ENCODE measurements at places on chromosomes 3 and 15. TPM values are rescaled to one million over a fixed set of nuclear protein-coding genes. Genes with fewer than 3 reads are reported as not detected.

GRCh38 chr3:189630767-189631372, 319 bp upstream of the TP63 start:
- DNase-seq = peak; percentile 18

GRCh38 chr3:191388823-191389222, 58.5 kb upstream of the UTS2B start:
- DNase-seq = no peak

- DNase-seq = no peak
These were observed 407.3 kb downstream of the TBL1XR1 start for GRCh38 chr3:176789947-176790346.

- no peak for DNase-seq
These were observed 363.4 kb downstream of the GAP43 start for GRCh38 chr3:115986555-115987207.

The GOLGA8Q gene
- not detected for total RNA-seq

GRCh38 chr3:197355713-197356112, 57.3 kb upstream of the DLG1 start:
- no peak for DNase-seq

The SLC2A2 gene
- total RNA-seq = not detected

The PLA2G4D gene
- not detected for total RNA-seq

DNA sequence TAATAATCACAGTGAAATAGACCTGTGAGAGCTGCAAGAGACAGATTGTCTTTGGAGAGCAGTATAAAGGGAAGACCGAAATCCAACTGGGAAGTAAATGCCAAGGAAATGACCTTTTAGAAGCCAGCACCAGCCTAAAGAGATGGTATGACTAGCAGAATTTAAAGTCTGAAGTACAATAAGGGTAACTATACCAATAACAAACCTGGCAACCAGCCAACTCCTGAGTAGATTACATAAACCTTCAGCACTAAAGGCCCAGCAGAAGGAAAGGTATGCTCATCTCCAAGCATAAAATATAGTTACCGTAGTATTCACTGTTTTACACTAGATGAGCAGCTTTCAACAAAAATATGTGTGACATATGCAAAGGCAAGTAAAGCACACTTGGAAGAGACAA, 155.1 kb upstream of the SATB1 start:
- DNase-seq = no peak

DNA sequence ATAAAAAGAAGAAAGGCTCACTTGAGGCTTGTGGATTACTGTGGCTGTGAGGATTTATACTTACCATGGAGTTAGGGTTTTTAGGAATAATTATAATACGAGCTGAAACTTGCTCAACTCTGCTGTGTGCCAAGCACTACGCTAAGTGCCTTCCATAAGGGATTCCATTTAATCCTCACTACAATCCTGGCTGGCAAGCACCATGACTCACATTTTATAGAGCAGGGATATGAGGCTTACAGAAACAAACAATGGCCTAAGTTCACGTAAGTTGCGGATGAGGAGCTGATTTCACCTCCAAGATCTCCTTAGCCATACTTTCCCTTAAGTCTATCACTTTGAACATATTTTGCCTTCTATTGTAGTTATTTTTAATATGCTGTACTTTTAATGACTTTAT, 43.9 kb upstream of the ARL8B start:
- DNase-seq = no peak

- no peak for DNase-seq
These were observed 413.3 kb downstream of the NAALADL2 start for GRCh38 chr3:175272392-175272791.

GRCh38 chr3:49880581-49881315, 11.0 kb upstream of the CAMKV start:
- DNase-seq = no peak

DNA sequence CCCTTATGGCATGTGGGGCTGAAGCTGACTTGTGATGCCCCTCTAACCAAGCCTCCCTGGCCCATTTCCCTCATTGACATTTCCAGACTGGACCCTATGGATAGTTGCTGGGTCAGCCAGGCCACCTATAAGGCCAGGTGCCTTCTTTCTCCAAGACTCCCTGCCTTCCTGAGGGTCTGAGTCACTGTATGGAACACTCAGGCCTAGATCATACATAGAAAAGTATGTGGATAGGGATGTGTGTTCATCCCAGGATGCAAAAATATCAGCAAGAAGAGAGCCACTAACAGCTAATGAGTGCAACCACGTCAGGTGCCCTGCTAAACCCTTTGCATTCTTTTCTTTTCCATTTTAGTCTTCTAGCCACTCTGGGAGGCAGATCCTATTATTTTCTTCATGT, 168.4 kb upstream of the WNT5A start:
- DNase-seq = no peak

GRCh38 chr3:151614-152189, 44.9 kb upstream of the CHL1 start:
- no peak for DNase-seq

The GP9 gene
- not detected for total RNA-seq

DNA sequence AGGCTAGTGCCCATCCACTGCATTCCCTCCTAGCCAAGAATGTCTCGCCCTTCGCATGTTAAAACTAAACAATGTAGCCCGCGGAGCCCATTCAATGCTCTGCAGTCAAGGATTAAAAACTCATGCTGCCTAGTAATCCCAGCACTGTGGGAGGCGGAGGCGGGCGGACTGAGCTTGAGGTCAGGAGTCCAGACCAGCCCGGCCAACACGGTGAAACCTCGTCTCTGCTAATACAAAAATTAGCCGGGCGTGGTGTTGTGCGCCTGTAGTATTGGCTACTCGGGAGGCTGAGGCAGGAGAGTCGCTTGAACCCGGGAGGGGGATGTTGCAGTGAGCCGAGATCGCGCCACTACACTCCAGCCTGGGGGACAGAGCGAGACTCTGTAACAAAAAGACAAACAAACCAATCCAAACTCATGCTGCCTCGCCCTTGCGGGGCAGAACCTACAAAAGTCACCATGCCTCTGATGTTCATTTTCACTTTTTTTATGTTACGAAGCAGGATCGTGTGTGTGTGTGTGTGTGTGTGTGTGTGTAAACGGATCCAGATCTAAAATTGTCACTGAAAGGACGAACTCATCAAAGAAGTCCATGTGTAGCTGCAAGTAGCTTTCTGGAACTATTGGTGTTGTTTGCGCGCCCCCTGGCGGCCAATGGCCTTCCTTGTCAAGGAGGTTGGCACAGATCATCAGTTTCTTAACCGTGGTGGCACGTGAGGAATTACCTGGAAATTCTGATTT, 54.8 kb upstream of the SPESP1 start:
- peak; percentile 92 for DNase-seq

The LRRC31 gene
- total RNA-seq = not detected

DNA sequence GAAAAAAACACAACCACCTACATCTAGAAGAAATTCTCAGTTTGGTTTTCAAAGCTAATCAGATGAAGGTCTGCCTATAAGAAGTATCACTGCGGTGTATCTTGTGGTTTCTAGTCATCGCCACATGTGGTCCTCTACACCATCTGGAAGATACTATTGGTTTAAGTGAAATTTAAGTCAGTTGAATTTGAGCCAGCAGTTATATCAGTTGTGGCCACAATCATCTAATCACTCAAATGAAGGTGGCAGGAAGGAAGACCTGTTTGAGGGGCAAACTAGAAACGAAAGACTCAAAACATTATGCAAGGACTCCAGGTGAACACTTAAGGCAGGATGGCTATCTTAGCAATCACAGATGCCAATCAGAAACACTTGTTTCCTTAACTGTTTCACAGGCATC, 48.7 kb downstream of the ETV5 start:
- DNase-seq = peak; percentile 43

DNA sequence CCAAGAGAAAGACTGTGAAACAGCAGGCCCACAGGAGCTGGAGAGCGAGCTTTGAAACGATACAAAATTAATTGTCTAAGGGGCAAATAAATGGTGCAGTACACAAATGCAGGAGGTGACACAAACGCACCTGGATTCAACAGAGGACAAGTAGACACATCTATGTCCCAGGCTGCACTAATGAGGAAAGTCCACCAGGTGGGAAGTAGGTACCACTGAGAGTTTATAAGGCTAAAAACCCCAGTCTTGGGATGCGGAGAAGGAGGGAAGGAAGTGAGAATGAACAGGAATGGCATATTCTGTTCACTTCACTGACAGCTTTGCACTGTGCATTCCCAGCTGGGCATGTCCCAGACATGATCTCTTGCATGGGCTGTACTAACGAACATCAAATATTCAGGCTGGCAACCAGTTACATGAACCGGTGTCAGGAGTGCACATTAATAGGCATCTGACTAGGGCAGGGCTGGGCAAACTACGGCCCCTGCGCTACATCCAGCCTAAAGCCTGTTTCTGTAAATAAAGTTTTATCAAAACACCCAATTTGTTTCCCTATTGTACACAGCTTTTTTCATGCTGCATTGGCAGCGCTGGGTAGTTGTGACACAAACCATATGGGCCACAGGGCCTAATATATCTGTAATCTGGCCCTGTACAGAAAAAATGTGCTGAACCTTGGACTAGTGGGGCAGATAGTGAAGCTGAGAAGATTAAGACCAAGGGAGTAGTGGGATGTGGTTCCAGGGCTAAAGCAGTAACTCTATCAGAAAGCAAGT, 107.0 kb downstream of the IGF2BP2 start:
- DNase-seq = no peak

DNA sequence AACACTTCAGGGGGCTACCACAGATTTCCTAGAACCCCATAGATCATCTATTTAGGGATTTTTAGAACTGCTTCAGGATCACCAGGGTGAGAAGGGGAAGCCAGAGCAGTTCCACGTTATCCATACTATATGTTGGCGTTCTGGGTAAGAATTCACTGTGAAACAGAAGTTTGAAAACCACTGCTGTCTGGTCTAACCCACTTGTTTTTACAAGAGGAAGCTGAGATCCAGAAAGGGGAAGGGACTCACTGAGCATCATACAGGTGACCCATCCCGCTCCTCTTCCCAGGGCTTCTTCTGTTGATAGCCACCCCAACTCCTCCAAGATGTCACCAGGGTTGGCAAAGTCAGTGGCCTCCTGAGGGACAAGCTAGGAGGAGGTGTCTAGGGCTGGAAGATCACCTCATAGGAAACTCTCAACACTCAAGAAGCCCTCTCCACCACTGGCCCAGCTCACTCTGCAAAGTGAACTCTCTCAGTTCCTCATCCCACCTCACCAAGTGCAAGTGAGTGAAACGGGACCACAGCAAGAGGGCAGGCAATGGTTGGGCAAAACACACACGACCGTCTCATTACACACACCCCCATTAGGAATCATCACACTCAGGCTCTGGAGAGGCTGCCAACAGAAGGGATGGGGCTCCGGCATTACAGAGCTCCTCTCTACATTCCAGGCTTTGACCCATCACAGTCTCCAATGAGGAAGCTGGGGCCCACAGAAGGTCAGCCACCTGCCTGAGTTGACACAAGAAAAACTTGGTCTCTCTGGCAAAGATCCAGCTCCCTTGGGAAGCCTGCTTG, 1.8 kb downstream of the DAPK2 start:
- no peak for DNase-seq

DNA sequence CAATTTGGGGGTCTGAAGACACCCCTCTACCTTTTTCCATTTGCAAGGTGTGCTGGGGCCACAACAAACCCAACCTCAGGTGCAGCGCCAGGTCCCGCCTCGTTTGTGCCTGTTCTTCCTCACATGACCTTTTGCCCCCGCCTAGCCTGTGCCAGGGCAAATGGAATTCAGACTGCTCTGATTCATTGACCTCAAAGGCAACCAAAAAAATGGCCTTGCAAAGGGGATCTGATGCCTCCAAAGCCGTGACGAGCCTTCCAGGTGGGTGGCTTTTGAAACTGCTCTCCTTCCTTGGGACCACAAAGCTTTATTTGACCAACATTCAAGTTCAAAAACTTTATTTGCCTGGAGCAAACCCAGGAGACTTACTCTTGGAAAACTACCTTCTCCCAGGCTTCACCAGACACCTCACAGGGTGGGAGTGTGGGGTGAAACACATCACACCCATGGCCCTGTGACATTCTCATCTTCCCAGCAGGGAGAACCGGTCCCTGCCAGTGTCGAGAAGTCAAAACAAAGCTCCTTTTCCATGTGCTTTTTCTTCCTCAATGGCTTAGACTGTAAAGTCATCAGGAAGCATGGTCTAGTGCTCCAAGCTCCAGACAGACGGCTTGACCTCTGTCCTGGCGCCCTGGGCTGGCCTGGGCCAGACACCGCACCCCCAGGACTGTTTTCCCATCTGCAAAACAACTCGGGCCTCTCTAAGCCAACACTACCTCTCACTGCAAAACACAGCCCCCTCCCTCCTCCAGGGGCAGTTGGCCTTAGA, 103.9 kb upstream of the HES1 start:
- DNase-seq = no peak

DNA sequence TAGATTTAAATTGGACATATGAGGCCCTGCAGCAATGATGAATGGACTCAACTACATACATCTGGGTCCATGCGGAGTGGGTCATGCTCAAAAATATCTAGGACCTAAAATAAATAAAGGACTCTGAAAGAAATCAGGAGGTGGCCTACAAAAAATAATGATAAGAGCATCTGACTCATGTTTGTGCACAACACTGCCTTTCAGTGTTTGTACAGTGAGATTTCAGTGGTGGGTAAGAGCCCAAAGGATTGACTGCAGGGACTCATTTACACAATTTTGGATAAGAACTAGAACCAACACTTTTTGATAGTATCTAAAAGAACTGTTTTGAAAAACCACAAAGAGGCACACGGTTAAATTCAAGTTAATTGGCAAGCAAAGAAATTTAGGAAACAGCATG, 285.5 kb downstream of the SLC9A9 start:
- no peak for DNase-seq

The TMEM212 gene
- total RNA-seq = not detected

DNA sequence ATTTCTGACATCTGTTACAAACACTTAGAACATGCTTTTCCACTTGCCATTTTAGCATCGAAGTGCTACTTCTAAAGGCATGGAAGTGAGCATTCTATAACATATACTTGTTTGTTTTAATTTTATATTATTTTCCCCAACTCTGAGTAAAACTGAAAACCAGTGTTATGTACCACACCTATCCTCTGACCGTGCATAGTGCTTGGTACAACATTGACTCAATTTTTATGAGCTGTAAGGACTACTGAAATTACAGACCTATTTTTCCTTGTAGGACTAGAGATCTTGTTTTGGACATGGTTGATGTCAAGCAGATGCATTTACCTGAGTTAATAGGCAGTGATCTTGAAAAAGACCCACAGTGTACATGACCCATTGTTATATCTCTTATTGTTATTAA, 51.5 kb upstream of the CCNB2 start:
- DNase-seq = no peak

DNA sequence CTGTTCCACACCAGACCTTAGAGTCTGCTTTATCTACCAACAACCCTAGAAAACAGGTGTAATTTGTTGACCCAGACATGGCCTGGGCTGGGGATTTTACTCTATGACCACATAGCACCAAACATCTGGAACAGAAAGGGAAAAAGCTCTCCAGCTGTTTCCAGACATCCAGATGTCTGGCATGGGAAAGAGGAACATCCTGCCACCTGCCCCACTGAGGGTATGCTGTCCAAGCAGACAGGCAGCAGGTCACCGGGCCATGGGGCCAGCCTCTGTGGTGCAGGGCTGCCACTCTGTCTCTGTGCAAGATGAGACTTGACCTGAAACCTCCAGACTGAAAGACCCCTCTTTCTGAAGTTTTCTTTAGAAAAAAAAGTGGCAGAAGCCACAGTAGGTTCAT, 359.3 kb upstream of the ICE2 start:
- no peak for DNase-seq
